BE2C (cell line): ENCODE measurements at places on chromosomes 3 and 15.
A peak's percentile ranks its signal among the peaks of the same experiment; 100 is the strongest.

- DNase-seq = no peak
Measured at GRCh38 chr3:60434950-60435349, 816.3 kb downstream of the FHIT start.

GRCh38 chr15:73153024-73153423 lies 100.8 kb downstream of the NEO1 start:
- no peak for DNase-seq

DNA sequence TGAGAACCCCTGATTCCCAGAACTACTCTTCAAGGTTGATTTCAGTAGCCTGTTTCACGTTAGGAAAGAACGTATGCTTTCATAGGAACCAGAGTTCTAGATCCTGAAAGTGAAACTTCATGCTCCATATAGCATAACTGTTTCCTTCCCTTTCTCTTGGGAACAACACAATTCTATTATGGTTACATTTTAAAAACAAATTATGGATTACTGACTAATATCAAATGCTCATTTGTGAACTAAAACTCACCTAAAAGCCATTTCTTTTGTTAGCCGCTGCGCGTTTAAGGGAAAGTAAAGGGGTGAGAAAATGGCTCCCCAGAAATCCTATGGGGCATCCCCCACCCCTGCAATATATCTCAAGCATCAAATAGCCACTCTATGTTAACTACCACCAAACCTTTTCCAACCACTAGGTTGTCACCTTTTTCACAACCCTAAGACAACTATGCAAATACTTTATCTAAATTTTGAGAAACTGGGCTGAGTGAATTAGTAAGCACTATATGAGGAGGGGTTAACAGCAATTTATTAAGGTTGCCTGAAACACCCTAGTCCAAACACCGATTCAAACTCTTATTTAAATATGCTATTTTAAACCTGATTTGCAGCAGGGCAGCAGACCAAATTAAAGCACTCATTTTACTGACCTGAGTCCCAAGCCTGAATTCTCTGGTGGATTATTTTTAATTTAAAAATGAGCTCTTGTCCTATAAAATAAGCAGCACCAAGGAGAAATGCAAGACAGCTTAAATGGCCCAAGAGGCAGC lies 2.4 kb downstream of the SIAH2 start:
- DNase-seq = no peak

- DNase-seq = no peak
Measured at GRCh38 chr3:37149257-37149656, 25.1 kb downstream of the LRRFIP2 start.

- no peak for DNase-seq
Measured at GRCh38 chr3:156256256-156256655, 135.9 kb downstream of the KCNAB1 start.

GRCh38 chr3:135982922-135983581 lies 17.5 kb downstream of the PPP2R3A start:
- no peak for DNase-seq

- DNase-seq = no peak
Measured at GRCh38 chr3:197501879-197502620, 53.7 kb downstream of the BDH1 start.

GRCh38 chr3:11514191-11514821 lies 129.4 kb downstream of the VGLL4 start:
- peak; percentile 11 for DNase-seq

DNA sequence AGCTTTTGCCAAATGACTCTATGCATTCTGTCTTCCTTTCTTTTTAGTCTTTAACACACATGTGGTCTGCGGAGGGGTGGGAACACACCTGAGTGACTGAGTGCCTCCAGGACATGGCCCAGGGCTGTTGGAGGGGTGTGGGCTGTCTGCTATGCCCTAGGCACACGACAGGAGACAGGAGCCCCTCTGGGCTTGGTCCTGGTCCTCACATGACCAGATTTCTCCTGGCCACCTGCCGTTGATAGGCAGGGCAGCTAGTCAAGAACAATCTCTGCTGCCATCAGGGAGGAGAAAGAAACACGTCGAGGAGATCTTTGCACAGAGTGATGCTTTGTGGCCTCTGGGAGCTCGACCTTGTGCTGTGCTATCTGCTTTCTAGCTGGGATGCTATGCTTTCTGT lies 176.6 kb downstream of the KLF13 start:
- no peak for DNase-seq

DNA sequence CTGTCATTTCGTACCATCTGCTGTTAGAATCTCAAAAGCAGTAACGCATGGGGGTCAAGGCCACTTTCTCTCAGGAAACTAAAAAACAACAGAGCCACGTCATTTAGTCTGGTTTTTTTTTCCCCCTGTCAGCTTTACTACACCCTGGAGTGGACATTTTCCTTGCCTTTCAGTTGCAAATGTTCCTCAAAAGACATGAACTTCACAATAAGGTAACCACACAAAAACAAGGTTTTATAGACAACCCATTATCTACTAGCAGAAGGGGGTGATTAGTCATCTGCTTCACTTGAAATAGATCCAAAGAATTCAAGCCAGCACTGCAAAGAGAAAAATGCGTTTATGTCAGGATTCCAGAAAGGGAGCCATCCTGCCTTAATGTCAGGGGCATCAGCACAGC lies 171.8 kb upstream of the CDIN1 start:
- DNase-seq = no peak

DNA sequence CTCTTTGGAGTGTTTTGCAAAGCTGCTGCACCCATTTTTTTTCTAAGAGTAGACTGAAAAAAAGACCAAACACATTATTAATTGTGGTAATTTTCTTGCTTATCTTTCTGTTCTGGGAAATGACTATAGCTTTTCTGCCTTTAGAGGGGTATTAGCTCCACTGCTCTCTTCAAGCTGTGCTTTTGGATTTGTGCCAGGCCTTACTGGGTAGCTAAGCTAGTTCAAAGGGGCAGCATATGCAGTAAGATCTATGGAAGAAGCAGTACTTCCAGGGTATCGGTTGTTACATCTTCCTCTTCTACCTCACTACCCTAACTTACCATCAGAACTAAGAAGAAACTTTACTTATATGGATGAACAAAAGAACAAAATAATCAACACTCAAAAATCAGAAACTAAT lies 28.7 kb upstream of the ARIH1 start:
- DNase-seq = peak; percentile 13

DNA sequence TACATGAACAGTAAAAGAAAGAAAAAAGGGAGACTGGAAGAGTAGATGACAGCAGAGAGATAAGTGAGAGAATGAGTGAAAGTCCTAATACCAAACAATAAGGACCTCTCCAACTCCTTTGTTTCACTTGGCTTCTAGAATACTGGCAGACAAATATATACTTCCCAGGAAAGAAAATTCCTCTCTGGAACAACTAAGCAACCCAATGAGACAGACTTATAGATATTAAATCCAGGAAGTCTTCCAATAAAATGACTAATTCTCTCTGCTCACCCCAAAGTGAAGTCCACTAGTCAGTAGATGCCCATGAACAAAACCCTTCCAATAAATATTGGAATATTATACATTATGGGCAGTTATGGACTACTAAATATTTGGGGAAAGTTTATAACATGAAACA lies 114.2 kb downstream of the NEDD4 start:
- DNase-seq = no peak

GRCh38 chr15:89673165-89673512 lies 6.0 kb downstream of the PLIN1 start:
- peak; percentile 86 for DNase-seq

- no peak for DNase-seq
Measured at GRCh38 chr3:170062068-170062467, 24.3 kb downstream of the GPR160 start.

- DNase-seq = no peak
Measured at GRCh38 chr3:50265571-50265970, 3.4 kb upstream of the SEMA3B start.

DNA sequence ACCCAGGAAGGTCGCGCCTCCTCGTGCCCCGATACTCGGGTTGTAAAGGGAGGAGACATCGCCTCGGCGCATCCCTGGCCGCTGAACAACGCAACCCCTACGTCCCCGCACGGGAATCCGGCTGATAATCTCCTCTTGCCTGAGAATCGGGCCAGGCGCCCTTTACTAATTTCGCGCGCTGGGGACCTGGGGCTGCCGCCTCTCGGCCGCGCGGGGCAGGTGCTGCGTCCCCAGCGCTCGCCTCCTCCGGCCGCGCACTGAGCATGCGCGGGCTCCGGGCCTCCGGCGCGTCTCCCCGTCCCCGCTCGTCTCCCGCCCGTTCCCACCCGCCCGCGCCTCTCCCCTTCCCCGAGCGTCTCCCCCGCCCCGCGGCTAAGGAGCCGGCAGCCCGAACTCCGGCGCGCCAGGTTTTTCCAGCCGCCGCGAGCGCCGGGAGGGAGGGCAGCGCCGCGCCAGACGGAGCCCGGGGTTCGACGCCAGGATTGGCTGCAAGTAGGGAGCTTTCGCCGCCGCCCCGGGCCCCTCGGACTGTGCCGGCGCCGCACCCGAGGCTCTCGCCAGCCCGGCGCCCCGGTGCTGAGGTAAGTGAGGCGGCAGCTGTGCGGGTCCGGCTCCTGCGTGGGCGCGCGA lies at the start of gene CNTN4:
Gene CNTN4 (plus strand): TSS at position 469 of the 630 bp plus-strand sequence.
- peak; percentile 83 for DNase-seq

- no peak for DNase-seq
Measured at GRCh38 chr3:4907643-4908432, 71.4 kb upstream of the BHLHE40 start.

DNA sequence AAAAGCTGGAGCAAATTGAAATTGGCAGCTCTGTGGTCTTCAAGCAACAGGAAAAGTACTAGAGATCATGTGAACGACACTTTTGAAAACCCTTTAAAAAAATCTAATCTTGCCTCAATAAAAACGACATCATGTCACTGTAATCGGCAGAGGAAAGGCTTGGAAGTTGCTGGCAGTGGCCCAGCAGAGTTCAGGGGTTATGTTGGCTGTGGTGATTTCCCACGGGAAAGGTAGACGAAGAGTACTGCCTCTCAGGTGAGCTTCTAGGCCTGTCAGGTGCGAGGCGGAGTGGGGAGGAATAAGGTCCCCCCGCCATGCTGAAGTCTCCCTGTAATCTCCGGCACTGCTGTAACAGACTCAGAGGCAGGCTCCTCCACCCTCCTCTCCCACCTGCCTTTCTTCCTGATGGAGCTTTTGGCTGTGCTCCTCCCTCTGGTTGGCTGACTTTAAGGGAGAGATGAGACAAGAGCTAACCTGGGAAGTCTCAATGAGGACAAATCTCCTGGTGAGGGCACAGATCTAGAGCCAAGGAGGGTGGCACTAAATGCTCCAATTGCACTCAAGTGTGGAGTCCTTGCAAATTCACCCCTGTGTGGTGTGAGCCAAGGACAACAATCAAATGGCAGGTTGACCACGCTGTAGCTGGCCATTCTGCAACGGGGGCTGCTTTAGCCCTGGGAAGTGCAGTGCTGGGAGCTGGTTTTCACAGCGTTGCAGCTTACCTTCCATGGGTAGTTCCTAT lies 18.7 kb upstream of the HES1 start:
- no peak for DNase-seq

DNA sequence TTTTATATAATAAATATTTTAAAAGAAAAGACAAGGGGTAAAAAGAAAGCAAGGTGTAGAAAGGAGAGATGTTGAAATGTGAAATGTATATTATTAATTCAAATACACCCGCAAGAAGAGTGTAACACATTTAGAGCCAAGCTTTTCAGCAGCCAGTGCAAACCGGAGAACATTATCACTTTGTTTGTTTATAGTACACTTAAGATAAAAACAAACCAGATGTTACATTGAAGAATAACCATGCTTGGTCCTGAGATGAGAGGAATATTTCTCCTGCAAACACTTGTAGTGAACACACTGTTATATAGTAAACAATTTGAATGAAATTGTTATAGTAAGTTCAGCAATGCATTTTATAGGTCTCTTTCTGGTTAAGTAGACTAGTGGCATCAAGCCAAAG lies 1441.5 kb downstream of the OTOL1 start:
- DNase-seq = no peak

DNA sequence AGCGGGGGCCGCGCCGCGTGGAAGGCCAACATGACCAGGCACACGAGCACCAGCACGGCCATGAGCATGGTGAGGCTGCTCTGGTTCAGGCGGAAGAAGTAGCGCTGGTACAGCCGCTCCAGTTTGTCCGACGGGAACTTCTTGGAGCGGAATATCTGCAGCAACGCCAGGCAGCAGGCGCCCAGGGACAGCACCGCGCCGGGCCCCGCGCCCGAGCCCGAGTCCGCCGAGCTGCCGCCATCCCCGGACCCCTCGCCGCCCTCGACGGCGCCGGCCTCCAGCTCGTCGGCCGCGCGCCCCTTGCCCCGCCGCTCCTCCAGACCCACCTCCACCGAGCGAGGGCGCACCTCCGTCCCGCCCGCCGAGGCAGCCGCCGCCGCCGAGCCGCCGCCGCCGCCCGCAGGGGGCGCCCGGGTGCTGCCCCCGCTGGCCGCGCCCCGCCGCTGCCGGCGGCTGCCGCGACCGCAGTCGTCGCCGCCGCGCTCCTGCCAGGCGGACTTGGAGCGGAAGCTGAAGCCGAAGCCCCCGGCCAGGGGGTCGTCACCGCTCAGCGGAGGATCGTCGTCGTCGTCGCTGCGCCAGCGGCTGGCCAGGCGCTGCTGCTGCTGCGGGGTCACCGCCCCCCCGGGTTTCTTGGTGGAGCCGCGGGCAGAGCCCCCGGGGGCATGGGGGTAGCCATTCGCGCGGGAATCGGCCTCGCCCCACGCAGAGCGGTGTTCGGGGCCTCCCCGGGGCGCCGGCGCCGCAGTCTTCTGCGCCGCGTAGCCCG lies 957 bp downstream of the ADCY5 start:
- no peak for DNase-seq

GRCh38 chr3:170482199-170482598 lies 63.5 kb downstream of the CLDN11 start:
- DNase-seq = no peak

- DNase-seq = no peak
Measured at GRCh38 chr15:51760805-51761204, 9.4 kb downstream of the TMOD2 start.

GRCh38 chr3:73150369-73151130 lies 89.1 kb downstream of the EBLN2 start:
- no peak for DNase-seq

DNA sequence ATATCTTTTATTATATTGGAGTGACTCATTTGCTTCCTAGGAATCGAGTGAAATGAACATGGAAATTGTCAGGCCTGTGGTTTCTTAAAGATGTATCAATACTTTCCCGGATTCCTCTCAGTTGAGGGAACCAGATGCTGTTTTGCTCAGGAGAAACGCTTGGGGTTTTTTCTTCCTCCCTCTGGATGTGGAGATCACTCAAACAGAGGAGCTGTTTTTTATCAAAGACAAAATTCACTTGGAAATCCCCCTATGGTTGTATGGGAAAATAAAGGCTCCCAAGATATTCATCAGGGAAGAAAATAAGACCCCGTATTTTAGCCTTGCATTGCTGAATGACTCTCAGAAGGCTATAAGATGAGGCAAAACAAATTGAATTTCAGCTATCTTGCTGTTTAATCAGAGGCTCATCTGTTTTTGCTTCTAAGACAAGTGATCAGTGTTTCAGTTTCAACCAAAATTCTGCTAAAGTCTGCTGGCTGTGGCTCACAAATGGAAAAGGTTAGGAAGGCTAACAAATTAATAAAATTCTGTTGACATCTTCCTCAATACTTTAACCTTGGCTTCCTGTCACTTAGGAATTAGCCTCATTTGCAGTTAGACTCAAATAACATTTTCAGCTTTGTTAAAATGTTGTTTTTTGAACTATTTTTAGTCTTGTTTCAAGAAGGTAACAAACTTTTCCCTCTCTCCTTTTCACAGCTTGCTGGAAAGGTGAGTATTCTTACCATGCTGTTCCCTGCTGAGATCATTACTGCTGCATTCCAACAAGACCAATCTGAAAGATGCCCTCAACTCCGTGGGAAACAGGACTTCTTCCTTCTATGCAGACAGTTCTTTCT lies 83.6 kb downstream of the COL6A5 start:
- no peak for DNase-seq

GRCh38 chr3:188046561-188047211 lies 107.3 kb upstream of the LPP start:
- no peak for DNase-seq
